Activated naive CD8-positive, alpha-beta T cell treated with anti-CD3 and anti-CD28 coated beads, Interleukin-2, amount 50 U/mL, for 24 hours (primary cell): ENCODE measurements at places on chromosomes 7 and 10.

DNA sequence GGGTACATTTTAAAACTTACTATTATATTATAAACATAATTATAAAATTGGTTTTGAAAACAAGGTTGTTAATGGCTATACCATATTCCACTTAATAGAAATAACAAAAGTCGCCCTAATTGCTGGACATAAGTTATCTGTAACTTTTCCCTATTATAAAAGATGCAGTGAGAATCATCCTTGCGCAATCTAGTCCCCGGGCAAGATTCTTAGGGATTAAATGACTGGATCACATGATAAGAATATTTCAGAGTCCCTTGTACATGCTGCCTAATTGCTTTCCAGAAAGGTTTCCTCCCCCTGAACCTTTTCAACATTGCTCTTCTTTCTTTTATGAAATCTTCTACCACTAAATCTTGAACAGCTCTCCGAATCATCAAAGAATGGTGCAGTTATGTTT, 479.8 kb upstream of the MKI67 start:
- no peak for DNase-seq

DNA sequence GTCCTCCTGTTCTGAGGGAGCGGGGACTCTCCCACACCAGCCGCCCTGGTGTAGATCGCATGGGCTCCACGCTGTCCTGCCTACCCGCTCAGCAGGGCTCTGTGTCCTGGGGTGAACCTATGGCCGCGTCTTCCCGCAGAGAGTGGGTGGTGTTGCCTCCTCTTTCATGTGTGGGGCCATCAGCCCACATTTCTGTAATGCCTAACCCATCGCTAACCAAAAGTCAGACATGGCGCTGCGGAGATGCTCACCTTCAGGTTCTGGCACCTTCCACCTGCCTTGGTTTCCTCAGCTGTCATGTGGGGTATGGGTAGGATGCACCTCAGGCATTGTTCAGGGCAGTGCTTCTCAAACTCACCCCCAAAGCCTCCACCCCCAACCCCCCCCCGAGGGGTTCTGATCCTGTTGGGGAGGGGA, 50.5 kb upstream of the CAMK2B start:
- no peak for DNase-seq

DNA sequence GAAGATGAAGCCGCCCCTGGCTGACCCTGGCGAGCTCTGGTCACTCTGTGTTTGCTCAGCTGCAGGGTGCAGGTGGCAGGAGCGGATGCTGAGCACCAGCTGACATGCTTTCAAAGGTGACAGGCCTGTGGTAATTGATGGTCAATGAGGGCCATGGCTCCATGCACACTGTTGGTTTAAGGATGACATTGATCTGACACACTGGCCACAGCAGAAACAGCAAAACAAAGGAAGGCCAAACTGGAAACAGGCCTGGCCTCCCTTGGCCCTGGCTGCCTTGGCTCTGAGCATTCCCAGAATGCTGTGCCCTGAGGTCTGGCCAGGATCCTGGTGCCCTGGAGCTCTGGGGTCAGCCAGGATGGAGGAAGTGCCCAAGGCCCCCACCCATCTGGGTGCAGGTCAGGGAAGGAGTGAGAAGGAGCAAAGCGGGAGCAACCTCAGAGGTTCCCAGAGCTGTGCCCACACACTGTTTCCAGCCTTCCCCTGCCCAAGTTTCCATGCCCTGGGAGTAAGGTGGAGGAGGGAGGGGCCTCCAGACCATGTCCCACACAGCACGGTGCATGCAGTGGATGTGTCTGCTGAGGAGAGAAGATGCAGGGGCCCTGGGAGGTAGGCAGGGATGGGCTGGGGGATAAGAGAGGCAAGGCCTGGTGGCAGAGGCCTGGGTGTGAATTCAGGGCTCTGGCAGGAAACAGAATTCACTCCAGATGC, 302.2 kb downstream of the RPS24 start:
- no peak for DNase-seq

GRCh38 chr10:126670895-126671261, 385 bp upstream of the C10orf90 start:
- no peak for DNase-seq

DNA sequence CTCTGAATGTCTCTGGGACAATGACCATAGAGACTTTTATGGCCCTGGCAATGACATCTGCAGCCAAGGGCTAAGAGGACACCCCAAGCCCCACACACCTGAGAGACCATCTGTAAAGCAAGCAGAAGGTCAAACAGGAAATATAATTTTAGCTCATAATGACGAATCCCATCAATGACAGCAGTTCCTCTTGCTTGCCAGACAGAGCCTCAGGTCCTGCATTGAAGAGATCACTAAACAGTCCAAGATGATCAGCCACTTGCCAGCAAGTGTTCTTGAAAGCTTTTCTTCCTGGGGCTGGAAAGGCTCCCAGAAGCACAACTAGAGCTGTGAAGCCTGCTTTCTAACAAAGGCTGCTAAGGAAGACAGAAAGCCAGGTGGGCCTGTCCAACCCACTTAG, 993.7 kb upstream of the AUTS2 start:
- DNase-seq: no peak

- no peak for DNase-seq
Measured at GRCh38 chr7:158617737-158618128, 30.1 kb upstream of the PTPRN2 start.

DNA sequence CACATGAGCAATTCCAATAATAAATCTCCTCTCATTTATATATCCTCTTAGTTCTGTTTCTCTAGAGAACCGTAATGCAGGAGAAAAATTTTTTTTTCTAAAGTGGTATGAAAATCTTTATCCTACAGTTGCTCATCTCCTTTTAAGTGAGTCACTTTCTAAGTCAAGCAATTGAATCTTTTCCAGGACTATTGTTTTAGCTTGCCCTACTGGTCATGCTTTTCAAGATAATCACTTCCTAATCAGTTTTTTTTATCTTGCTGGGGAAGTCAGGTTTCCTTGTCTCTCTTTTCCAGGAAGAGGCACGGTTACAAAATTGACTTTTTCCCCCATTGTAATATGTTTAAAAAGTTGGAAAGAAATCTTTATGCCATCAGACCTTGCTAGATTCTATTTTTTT, 44.0 kb downstream of the INPP5F start:
- DNase-seq: no peak

DNA sequence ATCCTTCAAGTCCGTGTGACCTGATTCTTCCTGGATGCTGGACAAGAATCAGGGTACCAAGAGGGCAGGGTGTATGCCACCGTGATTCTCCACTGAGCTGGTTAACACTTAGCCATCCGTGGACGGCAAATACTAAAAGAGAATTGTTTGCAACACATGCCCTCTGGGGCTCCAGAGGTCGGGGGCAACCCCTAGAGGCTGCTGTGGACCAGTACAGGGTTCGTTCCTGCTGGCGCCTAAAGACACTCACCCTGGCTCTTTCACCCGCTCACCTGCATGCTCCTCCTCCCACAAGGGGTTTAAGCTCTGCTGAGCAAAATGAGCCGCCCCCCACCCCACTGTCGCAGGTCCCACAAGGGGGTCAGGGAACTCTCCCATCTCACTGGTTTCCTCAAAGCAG, 148.7 kb upstream of the ITGB1 start:
- no peak for DNase-seq

- no peak for DNase-seq
Measured at GRCh38 chr7:141541375-141541774, 9.8 kb upstream of the AGK start.

DNA sequence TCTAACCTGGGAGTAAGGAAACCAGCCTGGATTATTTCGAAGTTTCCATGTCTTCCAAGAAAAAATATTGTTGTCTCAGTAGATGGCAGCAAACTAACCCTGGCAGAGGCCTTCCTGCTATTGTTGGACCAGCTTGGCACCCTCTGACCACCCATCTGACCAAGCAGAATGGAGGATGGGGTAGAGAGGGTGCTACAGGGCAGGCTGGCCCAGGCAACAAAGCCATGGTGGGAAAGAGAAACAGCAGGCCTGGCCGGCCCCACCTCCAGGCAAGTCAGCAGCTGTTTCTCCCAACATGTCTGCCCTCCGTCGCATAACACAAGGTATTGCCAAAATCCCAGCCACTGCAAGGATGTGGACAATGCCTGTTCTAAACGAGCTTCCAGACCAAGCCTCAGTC, 95.0 kb downstream of the FAM53B start:
- DNase-seq: no peak

DNA sequence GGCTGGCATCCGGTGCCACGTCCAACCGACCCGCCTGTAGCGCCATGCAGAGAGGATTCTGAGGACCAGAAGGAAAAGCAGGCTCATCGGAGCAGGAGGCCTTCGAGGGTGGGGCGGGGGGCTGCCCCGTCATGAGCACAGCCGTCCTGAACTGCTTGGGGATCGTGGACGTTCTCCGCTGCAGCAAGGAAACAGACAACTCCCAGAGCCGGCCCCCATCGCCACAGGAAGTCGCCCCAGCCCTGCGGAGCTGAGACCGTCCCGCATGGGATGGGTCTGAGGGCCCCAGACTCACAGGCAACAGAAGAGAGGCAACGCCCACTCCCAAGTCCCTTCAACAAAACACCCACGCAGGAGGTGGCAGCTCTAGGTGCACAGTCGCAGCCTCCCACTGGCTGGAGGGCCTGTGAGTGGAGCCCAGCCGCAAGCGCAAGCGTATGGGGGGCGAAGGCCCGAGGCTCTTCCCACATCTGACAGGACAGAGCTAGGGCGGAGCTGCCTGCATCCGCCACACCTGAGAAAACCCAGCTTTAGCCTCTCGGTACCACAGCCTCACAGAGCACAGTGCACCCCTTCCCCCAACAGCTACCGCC, 64.7 kb upstream of the TNRC18 start:
- DNase-seq: peak; percentile 7

DNA sequence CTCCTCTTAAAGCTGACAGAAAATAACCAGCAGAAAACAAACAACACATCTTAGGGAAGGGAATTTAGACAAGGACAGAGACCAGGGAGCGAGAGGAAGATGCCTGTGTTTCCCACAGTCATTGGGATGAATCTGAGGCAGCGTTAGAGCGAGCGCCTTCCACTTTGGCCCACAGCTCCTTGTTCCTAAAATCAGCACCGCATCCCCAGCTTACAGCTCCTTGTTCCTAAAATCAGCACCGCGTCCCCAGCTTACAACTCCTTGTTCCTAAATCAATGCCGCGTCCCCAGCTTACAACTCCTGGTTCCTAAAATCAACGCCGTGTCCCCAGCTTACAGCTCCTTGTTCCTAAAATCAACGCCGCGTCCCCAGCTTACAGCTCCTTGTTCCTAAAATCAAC, 593.3 kb downstream of the PTPRN2 start:
- DNase-seq: no peak

DNA sequence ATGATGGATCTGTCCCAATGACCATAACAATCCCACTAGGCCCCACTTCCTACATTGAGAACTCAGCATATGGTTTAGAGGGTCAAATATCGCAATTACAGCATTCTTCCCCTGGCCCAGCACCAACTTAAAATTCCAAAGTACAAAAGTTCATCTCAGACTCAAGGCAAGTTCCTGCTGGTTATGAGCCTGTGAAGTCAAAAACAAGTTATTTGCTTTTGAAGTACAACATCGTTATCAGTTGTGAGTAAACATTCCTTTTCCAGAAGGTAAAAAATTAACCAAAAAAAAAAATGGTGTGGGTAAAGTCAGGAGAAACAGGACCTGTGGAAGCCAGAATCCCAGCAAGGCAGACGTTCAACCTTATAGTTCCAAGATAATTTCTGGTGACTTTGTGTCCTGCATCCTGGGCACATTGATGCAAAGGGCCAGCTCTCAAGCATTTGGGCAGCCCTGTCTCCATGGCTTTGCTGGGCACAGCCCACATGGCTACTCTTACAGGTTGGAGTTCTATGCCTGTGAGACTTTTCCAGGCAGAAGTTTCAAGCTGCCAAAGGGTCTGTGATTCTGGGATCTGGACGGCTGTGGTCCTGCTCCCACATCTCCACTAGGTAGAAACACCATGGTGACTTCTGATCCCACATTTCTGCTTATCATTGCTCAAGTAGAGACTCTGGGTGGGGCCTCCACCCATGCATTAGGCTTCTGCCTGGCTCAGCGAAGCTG, 37.5 kb downstream of the AKR1C8 start:
- DNase-seq: no peak

- DNase-seq: no peak
Measured at GRCh38 chr7:151504715-151505326, 14.9 kb downstream of the RHEB start.
